D341Med (cell line): ENCODE measurements at places on chromosomes 7 and 10.

- DNase-seq, result no peak
Measured at GRCh38 chr7:119256446-119257131, 1016.4 kb upstream of the KCND2 start.

GRCh38 chr10:80144696-80145131 lies 12.2 kb downstream of the PLAC9 start:
- DNase-seq, result no peak

DNA sequence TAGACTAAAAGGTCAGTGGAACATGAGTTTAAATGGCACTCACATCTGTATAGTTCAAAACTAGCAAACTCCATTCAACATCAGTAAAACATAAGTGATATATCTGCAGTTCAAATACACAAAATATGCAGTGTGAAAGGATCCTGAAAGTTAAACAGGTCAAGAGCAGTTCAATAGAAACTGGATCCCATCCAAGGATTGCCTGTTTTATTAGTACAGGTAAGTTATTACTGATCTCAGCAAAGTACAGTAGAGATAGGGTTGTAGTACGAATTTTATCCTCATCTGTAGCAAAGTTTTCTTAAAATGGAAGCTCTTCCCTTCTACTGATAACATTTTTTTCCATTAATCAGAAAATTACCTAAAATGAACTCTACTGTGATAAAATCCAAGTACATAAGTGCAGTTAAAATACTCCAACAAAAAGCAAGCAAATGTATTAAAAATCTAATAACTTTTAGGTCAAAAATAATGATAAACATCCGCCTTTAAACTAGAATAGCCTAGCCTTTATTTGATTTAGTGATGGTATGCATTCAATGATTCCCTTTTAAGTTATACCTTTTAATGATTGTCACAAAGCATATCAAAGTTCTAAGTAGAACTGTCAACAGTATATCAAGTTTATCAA lies 2.2 kb downstream of the ZNF800 start:
- no peak for DNase-seq

GRCh38 chr7:91164506-91164905 lies 99.7 kb upstream of the FZD1 start:
- no peak for DNase-seq

DNA sequence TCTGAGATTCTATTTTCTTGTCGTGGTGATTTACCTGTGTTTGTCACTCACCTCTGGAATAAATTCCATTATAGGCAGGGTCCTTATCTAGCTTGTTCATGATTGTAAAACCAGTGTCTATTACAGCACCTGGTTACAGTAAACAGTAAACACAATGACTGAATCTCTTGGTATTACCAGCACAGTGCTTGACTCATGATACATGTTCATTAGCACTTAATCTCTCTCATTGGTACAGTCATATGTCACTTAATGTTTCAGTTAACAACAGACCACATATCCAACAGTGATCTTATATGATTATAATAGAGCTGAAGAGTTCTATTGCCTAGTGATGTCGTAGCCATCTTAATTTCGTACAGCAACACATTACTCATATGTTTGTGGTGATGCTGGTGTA lies 1.6 kb upstream of the TASOR2 start:
- no peak for DNase-seq

- no peak for DNase-seq
Measured at GRCh38 chr7:131109011-131109758, 218.5 kb upstream of the MKLN1 start.
